ENCODE measurements at places on chromosomes 5 and 9.

DNA sequence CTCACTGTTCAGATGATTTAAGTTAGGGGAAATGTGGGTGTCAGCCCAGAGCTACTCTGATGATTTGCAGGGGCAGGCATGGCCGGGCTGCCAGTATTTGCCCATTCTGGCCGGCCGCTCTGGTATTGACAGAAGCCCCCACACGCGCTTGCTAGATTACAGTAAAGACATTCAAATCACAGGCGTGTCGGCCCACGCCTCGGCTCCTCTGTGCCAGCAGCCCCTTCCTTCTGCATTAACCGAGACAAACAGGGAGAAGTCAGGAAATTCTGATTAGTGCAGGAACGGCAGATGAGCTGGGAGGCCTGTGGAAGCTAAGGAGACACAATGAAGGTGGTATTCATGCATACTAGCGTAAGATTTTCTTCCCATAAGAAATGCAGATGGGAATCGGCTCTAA lies 113.3 kb downstream of the CRB2 start:
- no peak for DNase-seq

DNA sequence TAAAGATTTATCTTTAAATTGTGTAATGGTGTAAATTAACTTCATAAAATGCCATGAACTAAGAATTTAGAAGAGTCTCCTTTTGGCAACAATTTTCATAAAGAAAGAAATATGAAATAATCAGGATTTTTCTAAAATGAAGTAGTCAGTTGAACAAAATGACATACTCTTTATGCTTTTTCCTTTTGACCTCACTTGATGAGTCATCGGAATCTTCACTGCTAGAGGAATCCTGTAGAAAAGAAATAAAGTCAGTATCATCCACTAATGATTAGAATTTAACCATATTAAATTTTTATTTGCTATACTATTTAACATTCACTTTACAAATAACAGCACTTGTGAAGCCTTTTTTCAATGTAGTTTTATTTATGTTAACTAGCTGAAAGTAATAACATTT lies 26.1 kb downstream of the CHD1 start:
- no peak for DNase-seq

GRCh38 chr5:53924392-53924791 lies 364.0 kb downstream of the NDUFS4 start:
- no peak for DNase-seq

GRCh38 chr5:171365351-171365750 lies 22.3 kb upstream of the NPM1 start:
- no peak for DNase-seq

DNA sequence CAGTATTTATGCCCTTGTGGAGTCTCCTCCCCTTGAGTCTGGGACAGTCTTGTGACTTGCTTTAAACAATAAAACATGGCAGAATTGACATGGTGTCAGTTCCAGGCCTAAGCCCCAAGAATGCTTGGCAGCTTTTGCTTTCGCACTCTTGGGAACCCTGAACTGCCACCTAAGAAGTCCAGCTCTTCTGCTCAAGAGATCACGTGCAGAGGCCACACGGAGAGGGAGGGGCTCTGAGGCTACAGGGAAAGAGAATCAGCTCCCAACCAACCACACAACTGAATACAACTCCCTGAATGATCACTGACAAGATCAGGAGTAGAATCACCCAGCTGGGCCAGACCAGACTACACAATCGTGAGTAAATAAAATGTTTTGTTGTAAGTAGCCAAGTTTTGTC lies 97.6 kb downstream of the MED27 start:
- no peak for DNase-seq

DNA sequence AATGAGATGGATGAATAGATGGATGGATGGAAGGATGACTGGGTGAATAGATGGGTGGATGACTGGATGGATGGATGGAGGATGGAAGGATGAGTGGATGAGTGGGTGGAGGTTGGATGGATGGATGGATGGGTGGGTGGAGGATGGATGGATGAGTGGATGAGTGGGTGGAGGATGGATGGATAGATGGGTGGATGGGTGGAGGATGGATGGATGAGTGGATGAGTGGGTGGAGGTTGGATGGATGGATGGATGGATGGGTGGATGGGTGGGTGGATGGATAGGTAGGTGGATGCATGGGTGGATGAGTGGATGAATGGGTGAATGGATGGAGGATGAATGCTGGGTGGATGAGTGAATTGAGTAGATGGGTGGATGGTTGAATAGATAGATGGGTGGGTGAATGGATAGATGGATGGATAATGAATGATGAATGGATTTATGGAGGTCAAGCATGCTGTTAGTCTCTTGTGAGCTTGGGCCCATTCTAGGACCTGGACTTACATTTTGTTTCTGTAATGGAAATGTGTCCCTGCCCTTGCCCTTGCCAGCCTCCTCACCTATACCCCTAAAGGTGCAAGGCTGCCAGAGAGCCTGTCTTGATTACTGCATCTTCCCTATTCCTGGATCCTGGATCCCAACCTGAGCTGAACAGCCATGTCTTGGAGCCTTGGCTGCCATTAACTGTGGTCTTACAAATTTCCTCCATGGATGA lies 159.7 kb upstream of the NFIL3 start:
- no peak for DNase-seq

- no peak for DNase-seq
These were observed 98.8 kb upstream of the EFNA5 start for GRCh38 chr5:107769519-107769918.

DNA sequence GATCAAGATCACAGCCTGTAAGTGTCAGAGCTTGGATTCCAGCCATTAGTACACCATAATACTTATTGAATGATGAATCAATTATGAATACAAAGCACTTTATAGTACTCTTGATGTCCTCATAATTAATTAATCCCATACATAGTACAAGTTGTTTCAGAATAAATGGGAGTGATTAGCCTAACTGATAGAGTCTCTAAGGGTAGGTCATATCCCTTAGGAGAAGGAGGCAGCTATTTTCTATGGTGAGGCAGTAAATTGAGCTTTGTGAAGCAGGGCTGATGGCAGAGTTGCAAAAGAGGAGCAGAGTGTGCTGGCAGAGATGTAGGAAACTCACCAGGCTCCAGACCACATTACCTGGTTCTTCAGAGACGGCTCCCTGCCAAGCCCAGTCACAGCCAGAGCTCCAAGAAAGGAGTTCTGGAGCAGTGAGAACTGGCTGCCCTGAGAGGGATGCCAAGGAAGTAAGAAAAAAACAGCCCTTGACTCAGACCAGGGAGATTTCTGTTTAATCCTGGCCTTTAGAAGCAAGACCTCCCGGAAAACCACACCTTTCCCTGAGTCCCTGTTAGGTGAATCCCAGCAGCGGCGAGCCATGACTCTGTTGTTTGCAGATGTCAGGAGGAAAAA lies 112.9 kb downstream of the SH3TC2 start:
- DNase-seq: no peak

- no peak for DNase-seq
These were observed 39.6 kb upstream of the TIFAB start for GRCh38 chr5:135491552-135492318.

- no peak for DNase-seq
These were observed 21.6 kb upstream of the FBN2 start for GRCh38 chr5:128559300-128560297.

DNA sequence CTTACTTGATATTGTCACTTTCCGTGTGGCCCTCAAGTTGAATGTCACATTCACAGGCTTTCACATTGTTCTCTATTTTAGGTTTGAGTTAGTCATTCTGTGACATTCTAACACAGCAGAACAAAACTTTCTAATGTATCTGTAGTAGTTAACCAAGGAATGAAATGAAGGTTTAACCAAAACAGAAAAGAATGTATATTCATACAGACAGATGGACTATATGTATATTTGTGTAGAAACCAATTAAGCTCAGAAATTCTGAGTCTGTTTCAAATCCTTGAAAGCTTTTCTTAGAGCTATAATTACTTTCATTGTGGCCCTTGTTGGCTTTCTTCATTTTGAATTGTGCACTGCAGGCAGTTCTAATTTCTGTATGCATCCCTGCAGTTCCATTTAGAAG lies 654.7 kb downstream of the LRRC70 start:
- no peak for DNase-seq

DNA sequence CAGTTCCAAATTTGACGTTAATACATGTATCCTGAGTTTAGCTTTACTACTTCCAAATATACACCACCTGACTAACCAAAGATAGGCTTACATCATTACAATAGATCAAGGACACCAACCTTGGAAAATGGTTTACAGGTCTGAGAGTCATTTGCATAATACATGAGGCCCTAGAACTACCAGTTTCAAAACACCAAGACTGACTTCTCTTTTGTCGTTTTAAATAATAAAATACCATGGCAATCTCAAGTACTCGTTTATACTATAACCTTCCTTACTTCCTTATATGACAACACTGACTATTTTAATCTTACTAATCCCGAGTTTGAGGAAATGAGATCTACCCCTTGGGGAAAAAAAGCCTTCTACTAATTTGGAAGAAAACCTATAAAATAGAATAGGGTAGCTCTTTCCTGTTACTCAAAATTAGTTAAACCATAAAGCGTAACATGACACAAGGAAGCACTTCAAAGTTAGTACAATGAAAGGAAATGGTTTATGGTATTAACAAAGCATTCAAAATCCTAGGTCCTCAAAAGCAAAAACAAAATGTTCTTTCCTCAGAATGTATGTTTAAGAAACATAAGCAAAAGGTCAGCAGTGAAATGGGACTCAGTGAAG lies 42.1 kb downstream of the UBQLN1 start:
- DNase-seq: peak; percentile 74
